Thyroid gland (tissue), 4 donors: ENCODE measurements at places on chromosomes 3 and 15. TPM values are rescaled to one million over a fixed set of nuclear protein-coding genes. Genes with fewer than 3 reads are reported as not detected.

VWA5B2 gene
- 0.45 TPM for total RNA-seq

KCNAB1 gene
- total RNA-seq = 19.3 TPM

IMPG2 gene
- 0.58 TPM for total RNA-seq

AMT gene
- total RNA-seq = 5.0 TPM

DAZL gene
- total RNA-seq = not detected

ZNF639 gene
- total RNA-seq = 86.7 TPM

CCR9 gene
- not detected for total RNA-seq

MAGI1 gene
- 123 TPM for total RNA-seq

DNA sequence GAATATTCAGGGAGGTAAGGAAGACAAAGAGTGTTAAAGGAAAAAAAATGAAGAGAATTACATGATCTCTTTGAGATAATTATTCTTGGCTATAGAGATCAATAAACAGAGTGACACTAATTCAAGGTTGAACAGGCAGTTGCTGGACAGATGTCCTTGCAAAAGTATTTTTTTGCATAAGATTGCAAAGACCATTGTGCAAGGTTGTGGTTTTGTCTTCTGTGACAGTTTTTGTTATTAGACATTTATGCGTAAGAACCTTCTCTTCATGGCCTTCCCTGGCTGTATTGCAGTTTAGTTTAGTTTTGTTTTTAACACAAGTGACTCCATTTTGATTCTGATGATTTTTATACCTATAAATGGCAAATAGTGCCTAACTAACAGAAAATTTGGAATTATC, 682.8 kb upstream of the ARPP21 start:
- no peak overlapping the region for H3K27ac ChIP-seq
- no peak overlapping the region for H3K4me3 ChIP-seq
- H3K4me1 ChIP-seq = no peaks in the 10 kb centered on the region
- no peak for DNase-seq

GRCh38 chr15:63048115-63048775, 5.7 kb downstream of the TPM1 start:
- H3K27me3 ChIP-seq = no peaks in the 10 kb centered on the region
- H3K4me3 ChIP-seq = peak overlapping the region; percentile 69
- DNase-seq = peak; percentile 97
- peaks cover 35% of the 10 kb centered on the region for H3K4me1 ChIP-seq
- no peaks in the 10 kb centered on the region for H3K36me3 ChIP-seq

- H3K36me3 ChIP-seq = peaks cover 27% of the 10 kb centered on the region
- H3K27me3 ChIP-seq = no peaks in the 10 kb centered on the region
Measured at GRCh38 chr15:78012643-78013077, 64.9 kb downstream of the TBC1D2B start.

DNA sequence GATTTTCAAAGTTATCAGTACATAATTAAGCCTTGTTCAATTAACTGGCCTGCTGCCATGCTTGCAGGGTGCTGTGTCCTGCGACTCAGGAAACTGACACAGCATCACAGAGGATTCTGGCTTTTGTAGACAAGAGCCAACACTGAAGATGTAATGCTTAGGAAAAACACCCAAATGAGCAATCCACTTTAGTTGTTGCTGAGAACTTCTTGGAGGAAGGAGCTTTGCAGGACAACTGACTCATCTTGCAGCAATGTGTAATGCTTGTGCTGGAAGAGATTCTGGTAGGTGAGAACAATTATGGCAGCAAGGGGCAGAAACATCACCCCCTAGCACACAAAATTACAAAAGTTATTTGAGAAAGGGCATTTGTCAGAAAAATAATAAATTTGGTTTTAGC, 67.6 kb downstream of the NLGN1 start:
- no peak overlapping the region for H3K4me3 ChIP-seq
- H3K4me1 ChIP-seq = no peaks in the 10 kb centered on the region
- H3K27me3 ChIP-seq = no peaks in the 10 kb centered on the region
- no peak for DNase-seq

DNA sequence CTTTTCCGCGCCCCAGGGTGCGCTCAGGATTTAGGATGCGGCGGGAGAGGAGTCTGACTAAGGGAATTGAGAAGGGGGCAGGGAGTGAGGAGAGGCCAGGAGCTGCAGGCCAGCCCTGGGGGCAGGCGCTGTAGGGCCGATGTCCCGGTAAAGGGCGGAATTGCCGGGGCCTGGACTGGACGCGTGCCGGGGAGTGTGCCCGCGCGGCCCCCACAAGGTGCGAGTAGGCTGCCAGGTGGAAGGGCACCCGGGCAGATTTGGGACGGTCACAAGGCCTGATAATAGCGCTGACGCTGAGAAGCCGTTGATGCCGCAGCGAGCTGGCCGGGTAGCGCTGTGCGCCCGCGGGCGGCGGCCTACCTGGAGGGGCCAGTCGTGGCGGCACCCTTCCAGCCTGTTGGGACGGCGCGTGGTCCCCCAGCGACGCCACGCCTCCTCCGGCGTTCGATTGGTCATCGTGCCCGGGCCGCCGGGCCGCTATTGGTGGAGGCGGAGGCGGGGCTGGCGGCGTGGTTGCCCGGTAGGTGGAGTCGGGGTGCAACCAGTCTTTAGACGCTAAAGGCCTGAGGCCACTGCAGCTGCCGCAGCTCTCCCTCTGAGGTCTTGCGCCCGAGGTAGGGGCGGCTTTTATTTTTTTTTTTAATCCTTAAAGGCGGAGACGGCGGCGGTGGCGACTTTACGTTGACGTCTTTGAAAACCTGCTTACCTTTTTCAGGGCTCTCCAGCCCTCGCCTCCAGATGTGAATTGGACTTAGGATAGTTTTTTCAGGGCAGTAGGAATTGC, 903 bp downstream of the SLC25A38 start:
- H3K4me3 ChIP-seq = peak overlapping the region; percentile 74
- no peaks in the 10 kb centered on the region for H3K36me3 ChIP-seq
- peaks cover 35% of the 10 kb centered on the region for H3K4me1 ChIP-seq
- no peaks in the 10 kb centered on the region for H3K27me3 ChIP-seq
- H3K27ac ChIP-seq = peak overlapping the region; percentile 91
- DNase-seq = peak; percentile 99

DNA sequence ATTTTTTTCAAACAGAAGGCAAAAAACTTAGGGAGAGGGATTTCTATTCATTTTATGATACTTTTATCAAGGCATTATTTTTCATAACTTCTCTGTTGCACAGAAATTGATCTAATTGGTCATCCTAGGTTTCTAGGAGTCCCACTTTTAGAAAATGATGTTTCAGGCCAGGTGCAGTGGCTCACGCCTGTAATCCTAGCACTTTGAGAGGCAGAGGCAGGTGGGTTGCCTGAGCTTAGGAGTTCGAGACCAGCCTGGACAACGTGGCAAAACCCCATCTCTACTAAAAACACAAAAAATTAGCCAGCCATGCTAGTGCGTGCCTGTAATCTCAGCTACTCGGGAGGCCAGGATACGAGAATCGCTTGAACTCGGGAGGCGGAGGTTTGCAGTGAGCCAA, 2.8 kb downstream of the LACTB start:
- H3K4me1 ChIP-seq = peaks cover 6% of the 10 kb centered on the region
- no peaks in the 10 kb centered on the region for H3K27me3 ChIP-seq
- no peak overlapping the region for H3K27ac ChIP-seq

GRCh38 chr15:60184579-60184978, 180.5 kb downstream of the FOXB1 start:
- H3K4me3 ChIP-seq = no peak overlapping the region
- H3K4me1 ChIP-seq = peaks cover 5% of the 10 kb centered on the region
- no peaks in the 10 kb centered on the region for H3K36me3 ChIP-seq
- no peak overlapping the region for H3K27ac ChIP-seq

- no peaks in the 10 kb centered on the region for H3K36me3 ChIP-seq
- no peak overlapping the region for H3K4me3 ChIP-seq
Measured at GRCh38 chr3:59573911-59574310, 524.1 kb upstream of the CFAP20DC start.

GRCh38 chr15:63805993-63806980, 27.5 kb downstream of the HERC1 start:
- H3K4me3 ChIP-seq = no peak overlapping the region
- no peaks in the 10 kb centered on the region for H3K27me3 ChIP-seq
- no peak for DNase-seq
- H3K36me3 ChIP-seq = no peaks in the 10 kb centered on the region
- peaks cover 41% of the 10 kb centered on the region for H3K4me1 ChIP-seq

GRCh38 chr15:22259881-22260421, 179.6 kb downstream of the OR4M2 start:
- DNase-seq = no peak
- H3K4me1 ChIP-seq = no peaks in the 10 kb centered on the region
- no peaks in the 10 kb centered on the region for H3K27me3 ChIP-seq

GRCh38 chr15:80945605-80946004, 44.0 kb downstream of the MESD start:
- H3K4me3 ChIP-seq = no peak overlapping the region
- H3K36me3 ChIP-seq = peaks cover 27% of the 10 kb centered on the region
- H3K27me3 ChIP-seq = no peaks in the 10 kb centered on the region
- no peaks in the 10 kb centered on the region for H3K4me1 ChIP-seq
- no peak for DNase-seq
- H3K27ac ChIP-seq = no peak overlapping the region

GRCh38 chr3:127141921-127142730, 50.8 kb upstream of the PRR23E start:
- no peak for DNase-seq
- no peak overlapping the region for H3K27ac ChIP-seq
- peaks cover 13% of the 10 kb centered on the region for H3K4me1 ChIP-seq
- H3K36me3 ChIP-seq = no peaks in the 10 kb centered on the region
- no peak overlapping the region for H3K4me3 ChIP-seq
- no peaks in the 10 kb centered on the region for H3K27me3 ChIP-seq

DNA sequence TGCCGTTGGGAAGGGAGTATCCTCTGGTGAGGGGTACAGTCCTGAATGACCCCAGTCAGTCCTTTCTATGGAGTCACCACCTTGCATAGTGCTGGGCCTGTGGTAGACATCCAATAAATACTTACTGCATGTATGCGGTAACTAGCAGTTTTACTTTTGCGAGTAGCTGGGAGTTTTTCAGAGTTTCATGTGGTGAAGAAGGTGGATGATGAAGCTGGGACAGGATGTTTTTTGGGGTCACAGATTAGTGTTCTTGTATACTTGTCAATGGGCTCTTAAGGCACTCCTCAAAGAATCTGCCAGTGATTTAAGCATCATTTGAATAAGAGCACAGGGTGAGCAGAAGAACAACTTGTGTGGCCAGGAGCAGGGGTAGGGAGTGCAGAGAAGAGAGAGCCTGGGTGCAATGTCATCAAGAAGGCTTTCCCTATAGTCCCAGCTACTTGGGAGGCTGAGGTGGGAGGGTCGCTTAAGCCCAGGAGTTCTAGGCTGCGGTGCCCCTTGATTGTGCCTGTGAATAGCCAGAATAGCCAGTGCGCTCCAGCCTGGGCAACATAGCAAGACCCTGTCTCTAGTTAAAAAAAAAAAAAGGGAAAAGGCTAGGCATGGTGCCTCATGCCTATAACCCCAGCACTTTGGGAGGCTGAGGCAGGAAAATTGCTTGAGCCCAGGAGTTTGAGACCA, 22.1 kb downstream of the PPCDC start:
- DNase-seq = no peak
- H3K36me3 ChIP-seq = no peaks in the 10 kb centered on the region
- H3K27ac ChIP-seq = no peak overlapping the region
- H3K4me3 ChIP-seq = no peak overlapping the region
- peaks cover 67% of the 10 kb centered on the region for H3K4me1 ChIP-seq
- H3K27me3 ChIP-seq = no peaks in the 10 kb centered on the region

DNA sequence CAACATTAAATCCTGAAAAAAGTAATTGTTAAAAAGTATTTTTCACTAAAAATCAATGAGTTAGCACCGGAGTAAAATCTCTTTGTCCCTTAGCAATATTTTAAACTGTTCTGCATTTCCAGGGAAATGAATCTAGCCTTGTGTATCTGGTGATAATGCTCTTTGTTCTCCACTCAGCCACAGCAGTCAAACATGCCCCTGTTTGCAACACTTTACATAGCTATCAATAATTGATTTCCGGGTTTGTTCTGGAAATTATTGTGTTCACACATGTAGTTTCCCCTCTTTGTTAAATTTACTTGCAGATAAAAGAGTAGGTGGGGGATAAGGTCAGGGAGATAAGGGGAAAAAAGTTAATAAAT, 3.6 kb upstream of the A4GNT start:
- no peak overlapping the region for H3K4me3 ChIP-seq
- DNase-seq = no peak
- no peak overlapping the region for H3K27ac ChIP-seq

- H3K36me3 ChIP-seq = no peaks in the 10 kb centered on the region
- no peaks in the 10 kb centered on the region for H3K27me3 ChIP-seq
- H3K27ac ChIP-seq = no peak overlapping the region
Measured at GRCh38 chr3:45908761-45909160, 22.4 kb downstream of the CCR9 start.

DNA sequence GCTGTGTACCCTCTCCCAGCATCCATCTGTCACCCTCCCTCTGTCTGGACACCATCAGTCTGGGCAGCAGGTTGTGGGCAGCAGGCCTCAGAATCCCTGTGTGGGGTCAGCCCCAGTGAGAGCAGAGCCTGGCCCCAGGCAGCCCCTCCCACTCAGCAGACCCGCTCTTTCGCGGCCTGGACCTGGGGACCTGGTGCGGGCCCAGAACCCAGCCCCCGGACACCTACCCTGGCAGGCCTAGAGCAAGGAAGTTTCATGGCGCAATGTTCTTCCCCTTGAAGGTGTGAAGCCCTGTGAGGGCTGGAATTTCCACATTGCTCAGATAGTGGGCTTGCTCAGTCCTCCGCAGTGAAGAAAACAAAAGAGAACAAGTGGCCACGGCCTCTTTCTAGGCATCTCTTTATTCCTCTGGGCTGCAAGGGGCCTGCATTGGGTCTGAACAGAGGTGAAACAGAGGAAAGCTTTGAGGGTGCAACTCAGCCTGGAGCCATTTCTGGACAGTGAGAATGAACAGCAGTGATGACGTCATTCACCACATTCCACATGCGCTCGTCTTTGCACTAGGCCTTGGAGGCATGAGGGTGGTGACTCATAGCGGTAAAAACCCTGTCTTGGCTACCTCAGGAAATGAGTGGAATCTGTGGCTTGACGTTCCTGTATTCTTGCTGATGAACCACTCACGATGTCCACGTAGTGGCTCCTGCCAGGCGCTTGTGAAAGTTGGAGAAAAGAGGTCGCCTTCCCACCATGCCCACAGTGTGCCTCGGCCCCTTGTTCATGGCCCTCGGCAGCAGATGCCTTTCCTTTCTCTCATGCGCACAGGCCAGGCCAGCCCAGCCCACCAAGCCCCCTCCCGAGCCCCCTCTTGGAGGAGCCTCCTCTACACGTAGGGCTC, 66.1 kb downstream of the SLC30A4 start:
- no peak overlapping the region for H3K4me3 ChIP-seq
- DNase-seq = no peak
- H3K27ac ChIP-seq = no peak overlapping the region
- H3K36me3 ChIP-seq = no peaks in the 10 kb centered on the region

GRCh38 chr3:14935592-14936345, 11.6 kb upstream of the NR2C2 start:
- H3K4me3 ChIP-seq = no peak overlapping the region
- no peaks in the 10 kb centered on the region for H3K27me3 ChIP-seq
- H3K27ac ChIP-seq = no peak overlapping the region
- no peak for DNase-seq
- H3K4me1 ChIP-seq = no peaks in the 10 kb centered on the region

DNA sequence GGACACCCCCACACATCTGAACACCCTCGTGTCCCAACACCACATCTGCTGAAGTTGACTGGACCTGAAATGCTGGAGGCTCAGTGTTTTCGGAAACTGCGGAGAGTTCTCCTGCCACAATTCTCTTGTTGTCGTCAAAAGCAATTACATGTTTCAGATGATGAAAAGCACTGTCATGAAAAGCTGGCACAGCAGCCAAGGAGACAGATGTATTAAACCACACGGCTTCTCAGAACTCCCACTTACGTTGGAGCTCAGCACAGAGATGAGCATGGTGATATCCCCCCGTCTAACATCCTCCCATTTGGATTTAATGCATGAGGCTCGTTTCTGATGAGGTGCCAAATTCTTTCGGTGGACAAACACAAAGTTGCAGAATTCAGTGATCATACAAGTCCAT, 180.1 kb downstream of the RORA start:
- H3K4me1 ChIP-seq = peaks cover 6% of the 10 kb centered on the region
- no peaks in the 10 kb centered on the region for H3K27me3 ChIP-seq
- DNase-seq = no peak
- no peaks in the 10 kb centered on the region for H3K36me3 ChIP-seq
- no peak overlapping the region for H3K4me3 ChIP-seq
